ENCODE measurements at places on chromosomes 13 and 19. TPM values are rescaled to one million over a fixed set of nuclear protein-coding genes. Genes with fewer than 3 reads are reported as not detected.

DNA sequence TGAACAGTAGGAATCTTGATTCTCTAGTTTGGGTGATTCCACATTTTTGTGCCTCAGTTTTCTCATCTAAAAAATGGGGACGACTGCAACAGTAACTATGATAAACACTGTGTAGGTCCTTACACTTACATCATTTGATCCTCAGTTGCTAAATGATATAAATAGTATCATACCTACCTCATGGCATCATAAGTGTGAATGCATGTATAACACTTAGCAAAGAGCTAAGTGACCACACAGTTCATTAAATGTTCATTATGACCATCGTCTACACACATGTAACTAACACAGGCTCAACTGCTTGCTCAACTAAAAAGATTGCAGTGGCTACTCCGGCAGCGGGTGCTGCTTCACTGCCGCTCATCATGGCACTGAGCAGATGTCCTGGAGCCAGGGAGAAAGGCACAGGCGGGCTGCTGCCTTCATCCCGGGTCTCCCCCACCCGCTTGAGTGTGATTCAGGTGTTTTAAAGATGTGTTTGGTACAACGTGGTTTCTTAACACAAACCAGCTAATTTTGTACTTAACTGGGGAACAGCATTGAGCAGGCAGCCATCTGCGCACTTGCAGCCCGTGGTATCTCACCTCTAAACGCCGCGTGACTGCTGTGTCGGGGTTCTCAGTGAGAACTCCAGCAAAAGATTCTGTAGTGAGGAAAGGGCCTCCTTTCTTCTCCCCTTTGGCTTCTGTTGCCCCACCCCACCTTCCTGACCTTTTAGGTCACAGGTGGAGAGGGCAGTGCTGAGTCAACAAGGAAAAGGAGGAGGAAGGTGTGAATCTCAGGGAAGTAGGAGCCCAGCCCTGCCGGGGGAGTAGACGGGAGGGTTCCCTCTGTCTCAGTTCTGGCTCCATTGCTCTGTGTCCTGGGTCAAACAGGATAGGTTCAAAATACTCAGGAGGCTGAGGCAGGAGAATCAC, 11.7 kb upstream of the ACTN4 start:
- DNase-seq, result no peak
- no peaks in the 10 kb centered on the region for H3K27me3 ChIP-seq
- H3K27ac ChIP-seq, result peak overlapping the region; percentile 83
- H3K36me3 ChIP-seq, result peaks cover 69% of the 10 kb centered on the region
- H3K4me1 ChIP-seq, result peaks cover 31% of the 10 kb centered on the region

DNA sequence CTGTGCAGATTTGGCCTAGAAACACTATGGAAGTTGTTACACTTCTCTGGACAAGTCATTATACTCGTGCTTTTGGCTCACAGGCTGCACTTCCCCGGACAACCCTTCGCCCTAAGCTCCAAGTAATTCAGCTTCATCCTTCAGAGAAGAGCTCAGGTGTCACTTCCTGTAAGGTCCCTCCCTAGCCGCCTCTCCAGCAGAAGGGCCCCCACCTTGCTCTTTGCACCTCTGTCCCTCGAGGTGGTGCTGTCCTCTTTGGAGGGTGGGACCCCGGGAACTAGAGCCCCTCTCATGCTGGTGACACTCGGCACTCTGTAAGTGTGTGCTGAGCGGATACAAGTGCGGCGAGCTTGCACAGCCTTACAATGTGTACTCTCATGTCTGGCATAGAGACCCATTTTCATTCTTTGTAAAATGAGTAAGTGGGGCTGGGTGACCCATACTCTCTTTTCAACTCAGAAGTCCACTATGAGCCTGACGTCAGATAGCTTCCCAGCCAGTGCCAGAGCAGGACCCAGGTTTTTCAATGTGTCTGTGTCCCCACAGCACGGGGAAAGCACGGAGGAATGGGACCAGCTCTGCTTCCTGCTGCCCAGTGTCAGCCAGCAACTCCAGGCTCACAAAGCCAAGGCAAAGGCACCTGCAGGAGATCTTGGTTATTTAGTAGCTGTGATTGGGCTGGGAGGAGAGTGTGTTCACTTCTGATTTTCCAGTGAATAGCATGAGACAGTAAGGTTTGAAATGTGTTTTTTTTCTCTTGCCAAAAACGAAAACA, 26.9 kb downstream of the CHAMP1 start:
- no peak overlapping the region for H3K27ac ChIP-seq
- DNase-seq, result no peak
- H3K4me3 ChIP-seq, result no peak overlapping the region

GRCh38 chr13:103009051-103009840, 57.0 kb downstream of the SLC10A2 start:
- H3K36me3 ChIP-seq, result no peaks in the 10 kb centered on the region
- H3K4me1 ChIP-seq, result no peaks in the 10 kb centered on the region
- DNase-seq, result no peak
- no peak overlapping the region for H3K4me3 ChIP-seq
- no peak overlapping the region for H3K27ac ChIP-seq
- H3K27me3 ChIP-seq, result peaks cover 3% of the 10 kb centered on the region

- H3K36me3 ChIP-seq, result no peaks in the 10 kb centered on the region
- no peaks in the 10 kb centered on the region for H3K27me3 ChIP-seq
- H3K27ac ChIP-seq, result no peak overlapping the region
- no peaks in the 10 kb centered on the region for H3K4me1 ChIP-seq
- no peak for DNase-seq
- H3K4me3 ChIP-seq, result no peak overlapping the region
Measured at GRCh38 chr13:81738364-81738763, 1397.4 kb upstream of the SPRY2 start.

GRCh38 chr19:18603255-18603957, 3.2 kb downstream of the CRLF1 start:
- no peaks in the 10 kb centered on the region for H3K4me1 ChIP-seq
- peaks cover 84% of the 10 kb centered on the region for H3K27me3 ChIP-seq
- no peak overlapping the region for H3K4me3 ChIP-seq
- H3K27ac ChIP-seq, result no peak overlapping the region
- DNase-seq, result peak; percentile 41

GRCh38 chr13:53127373-53127772, 98.8 kb downstream of the OLFM4 start:
- no peaks in the 10 kb centered on the region for H3K4me1 ChIP-seq
- no peaks in the 10 kb centered on the region for H3K36me3 ChIP-seq
- H3K4me3 ChIP-seq, result no peak overlapping the region
- no peak for DNase-seq
- no peak overlapping the region for H3K27ac ChIP-seq

Gene CYP2S1
- polyA plus RNA-seq, result 33.7 TPM

DNA sequence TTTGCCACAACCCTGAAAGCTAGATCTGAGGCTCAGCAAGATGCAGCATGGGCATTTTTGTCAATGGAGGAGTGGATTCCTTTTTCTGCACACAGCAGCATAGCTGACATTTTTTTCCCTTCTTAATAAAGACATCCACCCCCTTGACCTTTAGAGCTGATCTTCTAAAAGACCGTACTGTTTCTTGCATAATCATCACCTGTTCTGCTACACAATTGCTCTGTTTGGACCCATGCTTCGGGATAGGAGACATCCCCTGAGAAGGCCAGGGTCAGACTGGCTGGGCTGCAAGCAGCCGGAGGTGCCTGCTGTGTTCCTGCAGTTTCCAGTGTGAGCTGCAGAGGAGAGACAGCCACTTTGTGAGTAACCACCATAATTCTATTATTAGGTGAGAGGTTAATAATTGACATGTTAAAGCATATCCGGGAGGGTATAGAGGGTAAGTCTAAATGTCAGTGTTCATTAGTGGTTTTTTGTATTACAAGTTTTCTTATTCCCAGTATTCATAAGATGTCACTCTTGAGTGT, 108.5 kb upstream of the C1QTNF9B start:
- peak; percentile 31 for DNase-seq
- H3K4me3 ChIP-seq, result no peak overlapping the region
- no peaks in the 10 kb centered on the region for H3K4me1 ChIP-seq
- no peak overlapping the region for H3K27ac ChIP-seq

DNA sequence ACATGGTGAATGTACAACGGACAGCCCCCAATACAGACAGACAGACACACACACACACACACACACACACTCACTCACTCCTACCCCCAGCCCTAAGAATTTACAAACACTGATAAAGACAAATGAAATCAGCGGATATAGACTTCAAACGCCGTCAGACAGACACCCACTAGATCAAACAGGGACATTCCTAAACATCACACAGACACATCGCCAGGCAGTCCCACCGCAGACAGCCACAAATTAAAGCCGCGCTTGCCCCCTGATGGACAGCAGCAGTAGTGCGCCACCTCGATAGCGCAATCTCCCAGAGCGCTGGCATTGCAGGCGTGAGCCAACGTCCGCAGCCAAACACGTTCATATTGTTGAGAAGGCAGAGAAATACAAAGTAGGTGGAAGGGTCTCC, 24.7 kb upstream of the ADGRE1 start:
- peak; percentile 75 for DNase-seq
- H3K4me3 ChIP-seq, result no peak overlapping the region
- no peaks in the 10 kb centered on the region for H3K36me3 ChIP-seq

DNA sequence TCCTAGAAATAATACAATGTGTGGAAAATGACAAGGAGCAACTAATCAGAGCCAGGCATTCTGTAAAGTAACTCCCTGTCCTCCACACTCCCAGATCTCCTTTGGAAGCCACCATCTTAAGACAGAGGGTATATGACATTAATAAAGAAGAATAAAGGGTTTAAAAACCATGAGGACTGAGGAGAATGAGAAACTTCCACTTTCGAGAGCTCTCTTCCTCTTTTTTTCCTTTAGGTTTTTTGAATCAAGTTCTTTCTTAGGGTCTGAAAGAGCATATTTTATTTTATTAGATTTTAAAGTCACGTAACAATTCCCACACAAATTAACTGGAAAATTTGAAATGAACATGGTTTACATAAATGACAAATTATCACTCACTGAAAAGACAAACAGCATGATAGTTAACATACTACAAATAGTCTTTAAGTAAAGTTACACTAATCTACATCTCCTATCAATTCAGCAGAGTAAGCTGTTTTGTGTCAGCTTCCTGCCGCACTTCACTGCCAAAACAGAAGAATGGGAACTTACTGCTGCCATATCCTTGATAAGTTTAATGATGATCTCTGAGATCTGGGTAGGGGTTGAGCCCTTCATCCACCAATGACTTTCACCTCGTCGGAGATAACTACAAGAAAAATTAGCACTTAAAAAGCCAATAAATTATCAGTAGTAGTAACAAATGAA, 38.6 kb upstream of the FBXL3 start:
- H3K4me3 ChIP-seq, result no peak overlapping the region
- DNase-seq, result no peak
- H3K4me1 ChIP-seq, result no peaks in the 10 kb centered on the region
- H3K36me3 ChIP-seq, result peaks cover 6% of the 10 kb centered on the region

DNA sequence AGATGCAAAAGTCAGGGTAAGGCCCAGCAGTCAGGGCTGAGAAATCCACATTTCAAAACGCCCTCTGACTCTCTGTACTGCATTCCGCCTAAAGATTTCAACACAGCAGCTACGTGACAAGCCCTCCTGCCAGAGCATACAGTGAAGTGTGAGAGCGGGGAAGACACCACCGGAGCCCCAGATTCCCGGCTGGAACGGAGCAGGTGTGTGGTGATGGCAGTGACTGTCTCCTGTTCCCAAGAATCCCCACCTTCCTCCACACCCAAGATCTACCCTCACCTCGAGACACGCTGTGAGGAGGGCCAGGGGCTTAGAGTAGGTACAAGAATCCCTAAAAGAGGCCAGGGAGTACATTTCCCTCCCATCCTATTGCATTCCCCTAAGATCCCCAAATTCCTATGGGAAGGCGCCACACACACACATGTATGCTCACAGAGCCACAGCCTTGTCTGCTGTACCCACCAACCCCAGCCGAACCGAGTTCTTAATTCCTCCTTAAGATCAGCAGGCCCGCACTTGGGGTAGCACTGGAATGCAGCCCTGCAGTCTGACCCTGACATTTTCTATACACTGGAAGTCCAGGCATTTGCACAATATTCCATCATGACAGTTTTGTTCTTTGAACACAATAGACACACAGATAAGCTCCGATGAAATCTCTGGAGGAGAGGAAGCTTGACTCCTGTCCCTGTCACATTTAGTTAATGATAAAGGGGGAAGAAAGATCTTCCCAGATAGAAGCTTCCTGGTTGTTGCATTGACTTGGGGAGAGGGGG, 102.9 kb downstream of the FOXO1 start:
- H3K4me1 ChIP-seq, result peaks cover 4% of the 10 kb centered on the region
- H3K27me3 ChIP-seq, result no peaks in the 10 kb centered on the region
- no peaks in the 10 kb centered on the region for H3K36me3 ChIP-seq

DNA sequence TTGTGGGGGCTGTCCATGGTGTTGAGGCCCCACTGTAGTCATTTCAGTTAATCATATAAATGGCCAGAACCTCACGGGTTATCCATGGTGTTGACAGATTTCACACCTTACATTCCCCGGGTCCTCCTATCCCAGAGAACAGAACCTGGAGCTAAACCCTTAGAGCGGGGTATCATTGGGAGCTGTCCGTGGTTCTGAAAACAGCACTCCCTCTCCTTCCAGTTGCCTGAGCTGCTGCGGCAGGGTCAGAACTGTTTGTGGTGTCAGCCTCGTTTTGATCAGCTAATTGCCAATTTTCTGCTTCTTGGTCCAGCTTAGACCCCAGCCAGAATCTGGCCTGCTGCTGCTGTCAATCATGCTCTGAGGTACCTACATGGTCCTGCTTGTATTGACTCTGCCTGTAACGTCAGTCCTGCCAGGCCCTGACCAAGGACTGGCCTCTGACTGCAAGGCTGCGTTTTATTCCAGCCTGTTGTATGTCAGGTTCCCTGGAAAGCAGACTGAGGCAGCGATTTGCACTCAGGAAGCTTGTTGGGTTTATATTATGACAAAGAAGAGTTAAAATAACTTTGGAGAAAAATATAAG, 55.8 kb upstream of the KCTD15 start:
- H3K4me3 ChIP-seq, result no peak overlapping the region
- no peak overlapping the region for H3K27ac ChIP-seq
- H3K27me3 ChIP-seq, result no peaks in the 10 kb centered on the region
- H3K4me1 ChIP-seq, result no peaks in the 10 kb centered on the region
- no peaks in the 10 kb centered on the region for H3K36me3 ChIP-seq
- DNase-seq, result peak; percentile 25

DNA sequence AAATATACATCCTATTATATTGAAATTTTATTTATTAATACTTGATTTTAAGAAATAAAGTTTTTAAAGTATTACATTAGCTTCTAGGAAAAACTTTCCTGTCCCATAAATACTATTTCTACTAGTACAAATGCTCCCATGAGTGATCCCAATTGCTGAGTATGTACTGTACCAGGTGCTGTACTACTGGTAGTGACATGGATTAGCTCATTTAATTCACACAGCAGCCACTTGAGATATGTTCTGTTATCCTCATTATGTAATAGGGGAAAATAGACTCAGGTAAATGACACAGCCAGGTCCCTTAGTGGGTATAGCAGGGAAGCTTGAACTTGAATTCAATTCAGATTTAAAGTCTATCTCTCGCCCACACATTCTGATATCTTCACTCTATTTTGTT, 363.1 kb downstream of the FGF14 start:
- no peak for DNase-seq
- H3K27me3 ChIP-seq, result no peaks in the 10 kb centered on the region
- H3K27ac ChIP-seq, result no peak overlapping the region
- H3K4me3 ChIP-seq, result no peak overlapping the region
- no peaks in the 10 kb centered on the region for H3K4me1 ChIP-seq

Gene DCLK1
- polyA plus RNA-seq, result not detected

Data from small intestine (tissue), 16 donors.